Stimulated activated naive CD4-positive, alpha-beta T cell (primary cell): ENCODE measurements at places on chromosomes 6 and 20.

- no peak for DNase-seq
These were observed 3.5 kb downstream of the AKIRIN2 start for GRCh38 chr6:87698547-87699006.

GRCh38 chr20:63602321-63602720 is 24.6 kb downstream of the GMEB2 start:
- no peak for DNase-seq

DNA sequence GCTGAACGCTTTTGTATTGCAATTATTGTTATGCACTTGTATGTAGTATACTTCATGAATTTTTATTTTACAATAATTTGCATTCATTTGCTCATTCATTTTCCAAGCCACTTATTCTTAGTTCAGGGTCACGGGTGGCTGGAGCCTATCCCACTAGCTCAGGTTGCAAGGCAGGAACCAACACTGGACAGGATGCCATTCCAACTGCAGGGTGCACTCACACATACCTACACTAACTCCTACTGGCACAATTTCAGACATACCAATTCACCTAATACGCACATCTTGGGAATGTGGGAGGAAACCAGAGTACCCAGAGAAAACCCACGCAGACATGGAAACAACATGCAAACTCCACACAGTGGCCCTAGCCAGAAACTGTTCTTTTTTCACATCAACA is 61.8 kb downstream of the LMBRD1 start:
- no peak for DNase-seq

DNA sequence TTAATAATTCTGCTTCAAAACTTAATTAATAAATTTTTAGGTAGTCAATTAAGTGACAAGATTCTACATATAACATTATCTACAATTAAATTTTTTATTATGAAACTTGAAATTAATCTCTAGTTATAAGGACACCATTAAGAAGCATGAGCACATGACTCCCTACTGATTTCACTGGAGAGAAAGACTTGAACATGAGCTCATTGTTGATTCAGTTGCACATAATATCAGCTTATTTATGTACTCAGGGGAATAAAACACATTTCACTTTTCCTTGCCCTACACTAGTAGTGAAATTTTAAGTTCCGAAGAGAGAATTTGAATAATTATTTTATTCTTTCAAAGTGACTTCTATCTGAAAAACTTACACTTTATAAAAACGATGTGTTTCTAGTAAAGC is 370.2 kb upstream of the EPHA7 start:
- no peak for DNase-seq

GRCh38 chr6:111068866-111069234 is 18.5 kb upstream of the SLC16A10 start:
- DNase-seq = no peak

DNA sequence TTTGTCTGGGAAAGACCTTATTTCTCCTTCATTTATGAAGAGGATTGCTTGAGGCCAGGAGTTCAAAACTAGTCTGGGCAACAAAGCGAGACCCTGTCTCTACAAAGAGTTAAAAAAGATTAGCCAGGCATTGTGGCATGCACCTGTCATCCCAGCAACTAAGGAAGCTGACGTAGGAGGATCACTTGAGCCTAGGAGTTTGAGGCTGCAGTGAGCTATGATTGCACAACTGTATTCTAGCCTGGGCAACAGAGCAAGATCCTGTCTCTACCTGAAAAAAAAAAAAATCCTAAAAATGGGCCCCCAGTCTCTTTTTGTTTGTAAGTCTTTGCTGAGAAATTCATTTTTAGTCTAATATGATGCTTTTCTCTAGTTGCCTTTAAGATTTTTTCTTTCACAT is 29.2 kb upstream of the EIF2S2 start:
- no peak for DNase-seq

- no peak for DNase-seq
These were observed 634.0 kb upstream of the PTCHD4 start for GRCh38 chr6:48744948-48745347.

DNA sequence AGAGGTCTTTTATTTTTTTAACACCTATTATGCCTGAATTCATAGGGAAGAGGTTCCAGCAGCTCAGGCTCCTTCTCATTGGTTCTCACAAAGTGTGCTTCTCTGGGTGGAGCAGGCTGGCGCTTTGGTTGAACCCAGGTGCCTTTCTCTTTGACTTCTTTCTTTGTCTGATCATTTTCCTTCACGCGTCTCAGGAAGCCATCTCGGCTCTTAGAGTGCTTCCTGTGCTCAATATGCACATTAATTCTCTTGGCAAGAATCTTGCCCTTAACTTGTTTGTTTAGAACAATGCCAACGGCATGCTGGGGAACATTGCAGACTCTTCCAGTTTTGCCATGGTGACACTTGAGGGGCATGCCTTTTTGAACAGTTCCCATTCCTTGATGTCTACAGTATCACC is 44.2 kb upstream of the RNF24 start:
- DNase-seq = no peak

DNA sequence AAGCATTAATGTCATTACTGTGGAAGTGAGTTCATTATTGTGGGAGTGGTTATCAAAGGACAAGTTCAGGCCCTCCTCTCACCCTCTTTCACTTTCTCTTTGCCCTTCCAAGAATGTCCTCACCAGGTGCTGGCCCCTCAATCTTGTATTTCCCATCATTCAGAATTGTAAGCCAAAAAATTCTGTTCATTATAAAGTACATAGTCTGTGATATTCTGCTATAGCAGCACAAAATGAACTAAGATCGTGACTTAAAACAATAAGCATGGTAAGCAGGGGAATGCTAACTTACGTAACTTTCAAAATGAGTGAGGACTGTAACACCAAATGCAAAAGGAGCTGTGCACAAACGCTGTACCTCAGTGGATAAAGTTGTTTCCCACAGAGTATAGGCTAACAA is 515.7 kb upstream of the BTBD3 start:
- no peak for DNase-seq

GRCh38 chr6:123118811-123119210 is 122.8 kb downstream of the CLVS2 start:
- no peak for DNase-seq

GRCh38 chr6:77228279-77228678 is 235.0 kb downstream of the HTR1B start:
- no peak for DNase-seq

DNA sequence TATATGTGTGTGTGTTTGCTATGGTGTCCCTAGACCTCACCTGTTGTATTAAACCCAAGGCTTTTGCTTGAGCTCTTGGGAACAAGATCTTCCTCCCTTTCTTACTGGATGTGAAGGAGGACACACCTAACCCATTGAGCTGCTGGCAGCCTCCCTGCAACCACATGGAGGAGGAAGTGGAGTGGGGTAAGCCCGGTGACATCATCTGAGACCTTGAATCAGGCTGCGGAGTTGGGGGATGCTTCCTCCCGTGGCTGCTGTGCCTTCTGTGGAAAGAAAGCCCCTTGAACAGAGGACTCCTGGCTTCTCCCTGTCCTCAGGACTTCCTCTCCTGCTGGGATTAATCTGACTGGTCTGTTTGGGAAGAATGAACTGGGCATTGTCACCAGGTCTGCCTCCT is 3.3 kb downstream of the CST11 start:
- no peak for DNase-seq

- no peak for DNase-seq
These were observed 970.0 kb upstream of the SLC35B3 start for GRCh38 chr6:9405369-9405768.

- DNase-seq = no peak
These were observed 22.3 kb upstream of the RPP40 start for GRCh38 chr6:5025911-5026819.

- DNase-seq = no peak
These were observed 258.1 kb upstream of the EPHA7 start for GRCh38 chr6:93677264-93677965.

- DNase-seq = no peak
These were observed 526.7 kb downstream of the EPHA7 start for GRCh38 chr6:92892626-92893170.

DNA sequence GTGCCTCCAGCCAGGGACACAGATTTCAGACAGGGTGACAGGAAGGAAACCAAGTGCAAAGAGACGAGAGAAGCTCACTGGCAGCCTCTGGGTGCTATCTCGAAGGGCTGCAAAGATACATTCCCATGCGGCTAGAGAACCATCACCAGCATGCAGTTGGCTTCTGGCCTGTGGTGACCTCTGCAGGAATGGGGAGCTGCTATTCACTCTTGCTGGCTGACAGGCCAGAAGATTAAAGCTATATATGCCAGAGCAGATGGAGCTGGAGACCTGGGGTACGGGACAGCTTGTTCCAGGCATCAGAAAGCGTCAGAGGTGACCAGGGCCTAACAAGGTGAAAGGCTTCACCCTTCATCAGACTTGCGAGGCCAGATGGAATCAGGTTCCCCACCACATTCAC is 20.0 kb downstream of the MAP1LC3A start:
- DNase-seq = no peak

GRCh38 chr20:48830826-48831318 is 3.1 kb upstream of the PREX1 start:
- DNase-seq = no peak

- peak; percentile 27 for DNase-seq
These were observed 16.0 kb downstream of the SLA2 start for GRCh38 chr20:36629719-36630681.

- no peak for DNase-seq
These were observed 104.8 kb downstream of the MAFB start for GRCh38 chr20:40584130-40584809.

- DNase-seq = no peak
These were observed 199.0 kb downstream of the PLCB1 start for GRCh38 chr20:8330785-8331695.

DNA sequence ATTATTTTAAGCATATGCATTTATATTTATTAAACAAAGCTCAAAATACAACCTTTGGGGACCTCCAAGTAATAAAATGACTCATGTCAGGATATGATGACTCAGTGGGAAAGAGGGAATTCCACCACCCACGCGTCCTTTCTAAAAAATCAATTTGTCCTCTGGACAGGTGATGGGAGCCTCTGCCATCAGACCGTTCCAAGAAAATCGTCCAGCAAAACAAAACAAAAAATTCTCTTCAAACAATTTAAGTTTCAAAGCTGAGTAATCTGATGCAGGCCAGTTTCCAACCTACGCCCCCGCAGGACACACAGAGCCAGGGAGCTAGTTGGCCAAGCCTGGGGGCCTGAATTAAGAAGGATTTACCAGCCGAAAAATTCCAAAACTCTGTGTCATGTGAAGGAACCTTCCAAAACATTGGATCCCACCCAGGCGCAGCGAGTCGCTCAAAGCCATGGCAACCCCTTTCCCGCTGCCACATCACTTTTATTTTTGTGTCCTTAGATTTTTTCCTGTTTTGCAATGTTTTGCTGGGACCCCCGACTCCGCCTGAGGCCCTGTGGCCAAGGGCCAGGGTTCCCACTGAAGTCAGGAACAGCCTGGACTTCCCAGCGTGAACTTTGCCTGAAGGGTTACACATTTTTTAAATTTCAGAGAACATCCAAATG is 95.3 kb downstream of the NFATC2 start:
- no peak for DNase-seq

GRCh38 chr20:22797103-22797502 is 212.7 kb upstream of the FOXA2 start:
- DNase-seq = no peak

DNA sequence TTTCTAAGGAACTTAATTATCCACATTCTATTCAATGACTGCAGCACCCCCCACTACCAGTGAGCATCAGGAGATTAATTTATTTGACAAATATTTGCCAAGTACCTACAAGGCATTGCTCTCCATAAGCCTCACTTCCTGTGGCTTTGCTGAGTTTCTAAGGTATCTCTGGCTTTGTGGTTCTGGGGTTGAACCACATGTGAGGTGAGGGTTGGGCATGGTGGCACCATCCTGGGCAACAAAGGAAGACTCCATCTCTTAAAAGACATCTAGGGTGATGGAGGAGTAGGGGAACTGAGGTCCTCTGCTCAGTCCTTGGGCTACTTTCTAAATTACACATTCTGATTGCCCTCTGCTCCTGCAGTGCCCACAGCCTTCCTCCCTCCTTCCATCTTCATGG is 25.5 kb upstream of the WFDC2 start:
- no peak for DNase-seq

DNA sequence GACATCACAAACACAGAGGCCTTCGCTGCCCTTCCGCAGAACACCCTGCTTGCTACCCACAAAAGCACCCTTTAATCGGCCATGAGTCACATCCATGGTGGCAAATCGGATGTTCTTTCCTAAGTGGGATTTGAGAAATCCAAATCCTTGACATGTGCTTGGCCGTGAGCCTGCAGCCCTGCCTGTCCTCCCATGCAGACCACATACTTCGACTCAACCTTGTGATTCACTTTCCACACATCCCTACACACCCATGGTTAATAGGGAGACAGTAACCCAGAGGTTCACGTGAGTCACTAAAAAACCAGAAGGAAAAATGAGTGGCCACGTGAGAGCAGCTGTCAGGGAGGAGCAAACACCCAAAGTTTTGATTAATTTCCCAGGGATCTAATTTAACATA is 19.4 kb downstream of the RAMACL start:
- DNase-seq = no peak
